ENCODE measurements at places on chromosomes 1 and 21.

GRCh38 chr1:234842726-234843641, 233.0 kb upstream of the IRF2BP2 start:
- no peak for DNase-seq

GRCh38 chr1:29711582-29712283, 475.4 kb downstream of the PTPRU start:
- peak; percentile 84 for DNase-seq

DNA sequence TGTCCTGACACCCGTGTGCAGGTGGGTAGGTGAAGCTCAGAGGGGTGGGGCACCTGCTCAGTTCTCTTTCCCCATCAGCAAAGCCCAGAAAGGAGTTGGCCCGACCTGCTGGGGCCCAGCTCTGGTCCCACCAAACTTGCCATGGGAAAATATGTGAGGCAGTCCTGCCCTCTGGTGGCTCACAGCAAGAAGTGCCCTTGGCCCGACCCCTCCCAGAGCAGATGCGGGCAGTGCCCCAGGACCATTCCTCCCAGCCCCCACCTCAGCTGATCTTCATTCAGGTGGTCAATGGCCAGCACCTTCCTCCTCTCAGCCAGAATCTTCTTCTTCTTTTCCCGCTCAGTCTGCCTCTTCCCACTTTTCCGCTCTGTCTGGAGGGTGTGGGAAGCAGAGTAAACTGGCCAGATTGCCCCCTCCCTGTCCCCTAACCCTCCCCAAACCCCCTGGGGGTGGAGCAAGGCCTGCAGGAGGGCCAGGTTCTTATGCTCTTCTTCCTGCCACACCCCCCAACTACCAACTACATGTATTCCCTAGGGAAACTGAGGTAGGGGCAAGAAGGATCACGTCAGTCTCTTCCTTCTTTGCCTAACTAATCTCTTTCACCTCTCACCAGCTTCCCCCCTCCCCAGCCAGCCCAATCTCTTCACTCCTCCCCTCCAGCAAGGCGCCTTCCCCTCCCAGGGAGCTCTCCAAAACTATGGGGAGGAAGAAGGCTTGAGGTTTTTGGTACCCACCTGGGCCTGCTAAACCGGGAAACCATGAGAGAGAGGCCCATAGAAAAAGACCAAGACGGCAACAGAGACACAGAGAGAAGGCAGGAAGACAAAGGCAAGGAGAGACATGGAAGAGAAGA, 15.6 kb downstream of the TNNT2 start:
- DNase-seq: peak; percentile 44

DNA sequence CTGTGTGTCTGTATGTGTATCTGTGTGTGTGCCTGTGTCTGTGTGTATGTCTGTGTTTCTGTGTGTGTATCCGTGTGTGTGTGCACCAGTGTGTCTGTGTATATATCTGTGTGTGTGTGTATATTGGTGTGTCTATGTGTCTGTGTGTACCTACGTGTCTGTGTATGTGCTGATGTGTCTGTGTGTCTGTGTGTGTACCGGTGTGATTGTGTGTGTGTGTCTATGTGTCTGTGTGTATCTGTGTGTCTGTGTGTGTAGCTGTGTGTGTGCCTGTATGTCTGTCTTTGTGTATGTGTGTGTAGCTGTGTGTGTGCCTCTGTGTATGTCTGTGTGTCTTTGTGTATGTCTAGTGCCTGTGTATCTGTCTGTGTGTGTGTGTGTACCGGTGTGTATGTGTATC, 32.0 kb downstream of the CAMK2N1 start:
- no peak for DNase-seq

- no peak for DNase-seq
Observed at GRCh38 chr21:34365809-34366208, 2.0 kb downstream of the KCNE2 start.

DNA sequence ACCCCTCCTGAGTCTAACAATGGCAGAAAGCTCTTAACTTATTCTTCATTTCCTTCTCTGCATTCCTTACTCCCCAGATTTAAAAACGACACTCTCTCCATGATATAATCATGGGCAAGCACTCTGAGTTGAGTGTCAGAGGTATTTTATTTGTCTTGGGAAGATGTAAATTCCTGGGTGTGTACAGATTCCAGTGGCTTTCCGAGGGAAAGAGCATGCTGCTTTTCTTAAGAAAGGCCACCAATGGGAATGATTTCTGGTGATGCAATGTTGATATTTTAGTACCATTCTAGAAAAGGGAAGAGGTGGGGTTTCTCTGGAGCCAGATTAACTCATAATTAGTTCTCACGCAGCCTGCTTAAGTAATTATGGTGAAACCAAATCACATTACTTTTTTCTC, 47.8 kb upstream of the BTG3 start:
- no peak for DNase-seq

DNA sequence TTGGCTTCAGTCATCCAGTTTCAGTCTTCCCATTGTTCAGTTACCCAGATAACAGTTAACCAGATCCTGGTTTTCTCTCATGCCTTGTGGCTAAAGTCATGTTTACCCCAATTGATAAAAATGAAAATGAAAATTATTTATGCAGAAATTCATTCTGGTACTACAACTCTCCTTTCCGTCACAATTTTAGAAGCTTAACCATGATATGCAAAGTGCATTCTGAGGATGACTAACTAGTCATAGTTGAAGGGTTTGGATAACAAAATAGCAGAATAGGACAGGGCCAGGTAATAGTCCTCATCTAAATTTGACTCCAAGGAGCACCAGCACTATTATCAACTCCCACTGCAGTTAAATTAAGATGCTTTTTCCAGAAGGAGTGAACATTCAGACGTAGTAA, 94.7 kb downstream of the NTMT2 start:
- DNase-seq: no peak

DNA sequence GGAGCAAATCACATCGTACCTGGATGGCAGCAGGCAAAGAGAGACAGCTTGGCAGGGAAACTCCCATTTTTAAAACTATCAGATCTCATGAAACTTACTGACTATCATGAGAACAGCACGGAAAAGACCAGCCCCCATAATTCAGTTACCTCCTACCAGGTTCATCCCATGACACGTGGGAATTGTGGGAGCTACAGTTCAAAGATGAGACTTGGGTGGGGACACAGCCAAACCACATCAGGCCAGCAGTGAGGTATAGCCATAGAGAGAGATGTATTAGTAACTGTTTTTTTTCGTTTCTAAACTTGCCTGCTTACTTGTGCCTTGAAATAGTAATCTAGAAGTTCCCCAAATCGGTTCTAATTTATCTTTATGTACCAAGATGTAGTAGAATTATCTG, 48.9 kb downstream of the AK4 start:
- peak; percentile 61 for DNase-seq

DNA sequence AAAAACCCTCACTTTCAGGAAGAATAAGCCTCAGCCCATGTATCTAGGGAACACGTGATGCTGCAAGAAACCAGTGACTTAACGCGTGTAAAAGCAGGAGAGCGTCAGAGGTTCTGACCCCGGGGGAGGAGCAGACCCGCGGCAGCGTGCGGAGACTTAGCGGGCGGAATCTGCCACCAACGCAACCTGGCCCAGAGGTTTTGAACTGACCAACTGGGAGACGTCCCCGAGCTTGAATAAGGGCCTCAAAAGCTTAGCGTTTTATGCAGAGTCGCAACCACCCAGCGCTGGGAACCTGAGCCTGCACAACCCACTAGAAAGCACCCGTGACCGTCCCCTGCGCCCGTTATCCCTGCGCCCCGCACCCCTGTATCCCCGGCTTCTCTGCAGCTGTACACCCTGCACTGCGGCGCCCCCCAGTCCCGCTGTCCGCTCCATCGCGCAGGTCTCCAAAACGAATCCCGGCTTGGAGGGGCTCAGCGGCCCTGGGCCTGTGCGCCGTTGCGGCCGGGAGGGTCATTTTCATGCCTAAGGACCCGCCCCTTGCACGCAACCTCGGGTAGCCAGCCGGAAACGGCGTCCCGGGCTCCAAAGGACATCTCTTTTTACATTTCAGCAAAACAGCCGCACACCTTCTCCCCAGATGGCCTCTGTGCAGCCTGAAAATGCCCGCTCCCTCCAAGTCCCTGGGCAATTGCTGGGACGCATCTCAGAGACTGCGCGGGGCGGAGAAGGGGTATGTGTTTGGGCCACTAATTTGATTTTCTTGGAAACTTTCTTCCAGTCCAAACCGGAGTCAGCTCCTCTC, 29.4 kb upstream of the TRIM17 start:
- peak; percentile 20 for DNase-seq

- DNase-seq: no peak
Observed at GRCh38 chr1:117481410-117481809, 114.2 kb downstream of the MAN1A2 start.

DNA sequence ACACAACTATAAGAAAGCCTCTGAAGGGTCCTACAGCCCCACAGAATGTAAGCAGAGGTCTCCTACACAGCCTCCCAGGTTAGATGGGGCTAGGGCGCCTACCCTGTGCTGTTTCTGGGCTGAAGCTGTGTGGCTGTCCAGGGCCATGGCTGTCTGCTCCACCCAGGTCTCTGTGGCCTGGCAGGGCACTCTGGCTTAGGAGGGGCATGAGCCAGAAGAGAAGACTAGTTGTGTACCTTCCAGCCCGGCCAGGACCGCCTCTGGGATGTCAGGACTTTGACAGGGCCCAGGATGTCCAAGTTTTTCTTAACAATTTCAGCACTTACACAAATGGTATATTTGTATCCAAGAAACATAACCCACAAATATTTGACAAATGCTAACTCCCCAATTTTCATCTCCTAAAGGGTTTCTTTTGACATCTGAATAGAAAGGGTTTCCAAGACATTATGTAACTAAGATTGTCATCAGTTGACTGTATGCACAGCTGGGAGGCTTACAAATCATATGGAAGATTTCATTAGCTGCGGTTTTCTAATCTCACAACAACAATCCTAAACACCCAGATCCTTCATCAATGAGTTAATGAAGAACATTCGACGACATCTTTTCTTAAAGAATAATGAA, 80.5 kb downstream of the HSF2BP start:
- DNase-seq: peak; percentile 83

DNA sequence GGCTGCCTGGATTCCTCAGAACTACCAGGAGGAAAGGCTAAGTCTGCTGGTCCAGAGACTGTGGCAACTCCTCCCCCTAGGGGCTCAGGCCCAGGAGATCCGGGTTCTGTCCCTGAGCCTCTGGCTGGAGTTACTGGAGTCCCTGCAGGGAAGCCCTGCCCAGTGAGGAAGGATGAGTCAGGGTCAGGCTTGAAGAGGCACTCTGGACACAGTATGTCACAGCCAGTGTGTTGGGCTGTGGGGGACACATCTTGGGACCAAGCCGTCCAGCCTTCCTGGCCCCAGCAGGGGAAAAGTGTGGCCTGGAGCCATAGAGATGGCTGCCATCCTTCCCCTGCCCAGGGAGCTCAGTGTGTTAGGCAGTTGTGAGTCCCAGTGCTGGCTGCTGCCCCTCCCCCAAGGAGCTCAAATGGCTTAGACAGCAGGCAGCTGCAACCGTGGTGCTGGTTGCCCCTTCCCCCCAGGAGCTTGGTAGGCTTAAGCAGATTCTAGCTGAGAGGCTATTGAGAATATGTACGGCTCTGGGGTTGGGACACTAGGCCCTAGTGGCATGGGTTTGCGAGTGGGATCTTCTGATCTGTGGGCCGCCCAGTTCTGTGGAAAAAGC, 28.2 kb upstream of the RABGAP1L start:
- no peak for DNase-seq

DNA sequence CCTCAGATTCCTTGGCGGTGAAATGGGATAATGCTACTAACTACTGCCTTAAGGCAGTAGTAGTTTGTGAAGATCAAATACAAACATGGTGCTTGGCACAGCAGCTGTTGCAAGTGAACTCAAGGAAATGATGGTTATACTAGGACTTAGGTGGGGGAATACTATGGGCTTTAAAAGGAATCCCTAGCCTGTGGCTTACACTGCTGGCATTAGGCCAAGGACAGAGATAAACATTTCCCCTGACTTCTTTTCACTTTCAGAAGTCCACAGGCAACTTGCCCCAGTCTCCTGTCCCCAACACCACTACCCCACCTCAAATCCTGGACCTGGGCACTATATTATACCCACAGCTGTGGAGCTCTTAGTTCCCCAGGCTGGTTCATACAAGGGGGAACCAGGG, 13.1 kb upstream of the VAMP4 start:
- DNase-seq: peak; percentile 9

- DNase-seq: no peak
Observed at GRCh38 chr1:15640667-15641066, 23.4 kb downstream of the DDI2 start.

GRCh38 chr1:11196945-11197344, 7.8 kb downstream of the ANGPTL7 start:
- no peak for DNase-seq

- peak; percentile 68 for DNase-seq
Observed at GRCh38 chr1:206508956-206509355, 1.6 kb downstream of the RASSF5 start.

DNA sequence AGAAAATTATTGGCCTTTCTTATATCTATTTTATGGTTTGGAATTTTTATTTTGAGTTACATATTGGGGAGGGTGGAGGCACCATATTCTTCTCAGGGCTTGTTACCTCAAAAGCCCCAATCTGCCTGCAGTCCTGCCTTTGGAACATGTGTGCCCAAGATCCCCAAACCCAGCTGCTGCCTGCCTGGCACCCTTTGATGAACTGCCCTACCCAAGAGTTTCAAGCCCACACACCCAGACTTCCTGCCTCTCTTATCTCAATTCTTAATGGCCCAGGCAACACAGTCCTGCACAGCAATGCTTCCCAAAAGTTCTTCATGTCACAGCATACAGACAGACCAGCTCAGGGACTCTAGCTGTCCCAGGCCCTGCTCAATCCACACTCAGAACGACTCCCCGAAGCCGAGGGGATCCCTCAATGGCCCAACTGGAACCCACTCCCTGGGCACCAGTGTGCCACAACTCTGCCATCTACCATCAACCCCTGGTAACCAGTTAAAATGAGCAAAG, 19.2 kb downstream of the OLFML2B start:
- DNase-seq: no peak

DNA sequence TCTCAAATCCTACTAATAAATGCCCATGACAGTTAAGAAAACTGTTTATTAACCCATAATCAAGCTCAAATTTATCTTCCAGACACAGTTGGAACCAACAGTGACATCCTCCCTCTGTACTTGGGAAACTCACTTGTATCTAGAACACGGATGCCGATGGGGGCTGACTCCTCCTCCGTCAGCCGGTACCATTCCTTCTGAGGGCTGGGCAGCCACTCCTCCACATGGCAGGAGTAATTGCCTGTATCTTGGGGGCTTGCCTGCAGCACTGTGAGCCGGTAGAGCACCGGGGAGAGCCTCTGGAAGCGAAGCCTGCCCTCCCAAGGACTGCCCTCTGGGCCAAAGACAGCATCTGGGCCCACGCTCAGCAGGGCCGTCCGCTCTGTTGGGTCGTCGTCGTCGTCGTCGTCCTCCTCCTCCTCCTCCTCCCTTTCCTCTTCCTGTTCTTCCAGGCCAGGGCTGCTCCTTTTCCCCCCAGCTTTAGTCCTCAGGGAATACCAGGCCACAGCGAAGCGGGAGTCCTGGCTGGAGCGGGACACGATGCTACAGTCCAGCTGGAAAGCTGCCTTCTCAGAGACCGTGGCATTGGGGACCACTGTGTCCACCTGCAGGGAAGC, 8.5 kb upstream of the CD58 start:
- no peak for DNase-seq

GRCh38 chr1:12604114-12604874, 13.7 kb downstream of the DHRS3 start:
- DNase-seq: peak; percentile 95
